Effector CD4-positive, alpha-beta T cell (primary cell): ENCODE measurements at places on chromosomes 7 and 10.

DNA sequence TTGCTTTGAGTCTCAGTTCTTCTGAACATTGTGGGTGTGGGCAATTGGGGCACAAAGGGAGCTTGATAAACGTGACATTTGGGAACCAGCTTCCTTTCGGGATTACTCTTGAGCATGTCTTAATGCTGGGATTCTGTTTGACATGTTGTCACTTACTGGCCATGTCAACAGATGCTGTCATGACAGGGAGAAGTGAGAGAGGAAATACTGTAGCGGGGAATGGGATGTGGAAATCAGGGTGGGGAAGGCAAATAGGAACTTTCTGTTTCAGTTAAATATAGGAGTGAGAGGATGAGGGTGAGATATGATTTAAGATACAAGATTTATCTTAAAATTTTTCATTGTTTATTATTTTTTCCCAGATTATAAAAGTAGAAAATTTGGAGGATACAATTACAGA, 83.9 kb downstream of the SEC23IP start:
- DNase-seq, result no peak

- no peak for DNase-seq
Measured at GRCh38 chr7:110557-111232, 81.7 kb upstream of the FAM20C start.

GRCh38 chr7:29955799-29956486, 33.7 kb downstream of the SCRN1 start:
- DNase-seq, result no peak

DNA sequence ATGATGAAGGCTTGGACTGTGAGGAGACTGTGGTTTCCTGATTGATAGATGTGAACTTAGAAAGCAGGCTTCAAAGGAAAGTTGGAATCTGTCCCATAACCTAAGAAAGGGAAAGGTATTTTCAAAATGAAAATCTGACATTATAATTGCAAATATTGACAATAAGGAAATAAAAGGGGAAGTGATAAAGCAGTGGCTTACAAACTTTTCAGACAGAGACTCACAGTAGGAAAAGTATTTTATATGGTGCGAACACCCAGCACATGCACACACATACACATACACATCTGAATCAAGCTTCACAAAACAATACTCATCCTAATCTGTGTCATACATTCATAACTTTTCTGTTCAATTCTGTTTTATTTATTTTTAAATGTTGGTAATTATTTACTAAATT, 4.8 kb downstream of the PON1 start:
- DNase-seq, result no peak

DNA sequence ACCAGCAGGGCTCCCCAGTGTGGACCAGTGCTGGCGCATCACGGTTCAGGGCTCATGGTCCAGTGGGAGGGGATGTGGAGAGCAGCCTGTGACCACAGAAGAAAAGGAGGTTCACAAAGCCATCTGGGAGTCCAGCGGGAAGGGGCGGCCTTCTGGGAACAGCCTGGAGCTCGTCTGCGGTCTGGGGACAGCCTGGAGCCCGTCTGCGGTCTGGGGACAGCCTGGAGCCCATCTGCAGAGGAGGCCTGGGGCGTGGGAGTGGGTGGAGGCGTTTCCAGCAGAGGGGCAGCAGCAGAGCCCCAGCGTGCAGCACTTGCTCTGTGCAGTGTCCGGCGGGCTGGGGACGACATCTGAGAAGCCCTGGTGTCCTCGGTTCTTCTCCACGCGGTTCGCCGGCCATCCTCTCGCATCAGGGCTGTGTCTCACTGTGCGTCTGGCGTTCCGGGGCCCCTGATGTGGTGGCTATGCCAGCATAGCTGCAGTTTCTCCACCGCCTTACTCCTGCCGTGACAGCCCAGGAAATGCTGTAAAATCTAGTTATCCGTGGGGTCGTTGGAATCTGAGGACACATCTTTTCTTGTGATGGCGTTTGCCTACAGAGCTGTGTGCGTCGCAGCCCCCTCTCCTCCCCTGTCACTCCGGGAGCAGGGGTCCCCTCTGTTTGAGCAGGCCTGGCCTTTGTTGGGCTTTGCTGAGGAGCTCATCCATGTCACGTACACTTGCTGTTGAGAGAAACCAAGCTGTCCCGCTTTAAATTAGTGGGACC, 104.6 kb downstream of the INPP5A start:
- DNase-seq, result no peak

DNA sequence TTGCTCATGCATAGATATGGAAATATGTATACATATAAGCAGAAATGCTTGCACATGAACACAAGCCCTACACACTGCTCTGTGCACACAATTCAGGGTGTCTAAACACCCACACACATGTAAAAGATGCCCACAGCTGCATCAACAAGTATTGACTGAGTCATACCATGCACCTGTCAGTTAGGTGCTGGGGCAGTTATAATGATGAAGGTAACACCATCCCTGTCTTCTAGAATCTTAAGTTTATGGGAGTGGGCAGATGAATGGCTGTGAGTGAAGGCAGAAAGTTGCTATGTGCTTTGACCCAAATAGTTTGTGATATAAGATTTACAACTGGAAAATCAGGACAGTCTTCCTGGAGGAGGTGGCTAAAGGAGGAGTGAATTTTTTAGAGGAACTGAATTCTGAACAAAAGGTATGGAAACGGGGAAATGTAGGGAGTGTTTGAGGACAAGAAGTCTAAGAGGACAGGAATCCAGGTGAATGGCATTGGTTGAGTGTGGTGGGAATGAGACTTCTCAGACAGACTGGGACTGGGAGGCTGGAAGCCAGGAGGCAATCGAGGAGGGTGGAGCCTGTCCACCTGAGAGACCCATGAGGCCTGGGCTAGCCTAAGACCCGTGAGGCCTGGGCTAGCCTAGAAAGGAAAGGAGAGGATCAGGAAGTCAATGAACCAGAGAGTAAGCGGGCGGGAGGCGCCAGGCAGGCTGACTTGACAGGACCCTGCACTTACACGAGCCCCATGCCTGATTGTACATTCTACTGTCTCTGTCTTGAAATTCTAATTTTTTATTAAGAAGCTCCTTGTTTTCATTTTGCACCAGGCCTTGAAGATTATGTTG, 20.7 kb downstream of the POLL start:
- no peak for DNase-seq

- no peak for DNase-seq
Measured at GRCh38 chr7:42495256-42495655, 258.2 kb upstream of the GLI3 start.

GRCh38 chr10:49070701-49071100, 44.6 kb downstream of the VSTM4 start:
- DNase-seq, result no peak

DNA sequence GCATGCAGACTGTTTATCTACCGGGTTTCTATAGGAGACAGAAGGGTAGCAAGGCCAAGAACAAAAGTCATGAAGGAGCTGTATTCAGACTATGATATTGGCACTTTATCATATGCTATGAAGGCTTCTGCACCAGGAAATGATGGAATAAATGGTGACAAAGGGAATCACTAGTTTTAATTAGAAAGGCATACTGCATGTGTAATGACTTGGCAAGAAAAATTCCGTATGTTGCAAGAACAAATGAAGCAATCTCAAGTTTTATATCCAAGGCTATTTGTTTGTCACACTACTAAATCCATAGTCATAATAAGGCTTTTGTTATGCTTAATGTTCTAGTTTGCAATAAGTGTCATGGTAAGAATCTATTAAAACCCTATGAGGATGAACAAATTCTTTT, 230.9 kb downstream of the ZEB1 start:
- no peak for DNase-seq

DNA sequence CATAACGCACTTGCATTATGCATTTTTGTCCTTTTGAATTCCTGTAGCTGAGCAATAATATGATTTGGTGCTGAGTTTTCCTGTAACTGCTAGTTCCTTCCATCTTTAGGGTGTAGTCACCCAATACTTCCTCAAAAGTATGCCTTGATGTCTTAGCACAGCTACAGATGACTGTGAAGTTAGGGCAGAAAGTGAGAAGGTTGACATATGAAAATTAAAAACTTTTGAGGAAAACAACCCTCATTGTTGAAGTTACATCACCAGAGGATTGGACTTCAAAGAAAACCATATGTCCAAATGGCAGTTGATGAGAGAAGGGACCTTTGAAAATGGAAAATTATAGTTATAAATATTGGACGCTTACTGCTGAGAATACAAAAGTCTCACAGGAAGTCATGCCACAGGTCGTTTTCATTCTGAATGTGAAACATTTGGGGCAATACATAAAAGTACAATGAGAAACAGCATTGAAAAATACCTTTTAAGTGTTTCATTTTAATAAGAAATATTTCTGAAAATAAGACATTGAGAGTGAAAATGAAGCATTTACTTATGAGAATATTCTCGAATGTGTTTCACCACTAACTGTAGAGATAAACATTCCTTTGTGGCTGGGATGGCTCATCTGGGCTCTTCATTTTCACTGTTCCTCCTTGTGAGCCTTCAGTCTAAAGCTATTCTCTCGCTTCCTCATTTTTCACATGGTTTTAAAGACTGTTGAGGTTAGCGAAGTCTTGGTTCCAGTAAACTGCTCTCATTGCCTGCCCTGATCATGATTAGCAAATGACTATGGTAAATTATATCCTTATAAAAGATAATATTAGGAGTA, 61.4 kb upstream of the NME8 start:
- no peak for DNase-seq

GRCh38 chr7:43655584-43655983, 72.7 kb downstream of the STK17A start:
- DNase-seq, result no peak

- no peak for DNase-seq
Measured at GRCh38 chr10:96208271-96208670, 63.1 kb downstream of the BLNK start.

DNA sequence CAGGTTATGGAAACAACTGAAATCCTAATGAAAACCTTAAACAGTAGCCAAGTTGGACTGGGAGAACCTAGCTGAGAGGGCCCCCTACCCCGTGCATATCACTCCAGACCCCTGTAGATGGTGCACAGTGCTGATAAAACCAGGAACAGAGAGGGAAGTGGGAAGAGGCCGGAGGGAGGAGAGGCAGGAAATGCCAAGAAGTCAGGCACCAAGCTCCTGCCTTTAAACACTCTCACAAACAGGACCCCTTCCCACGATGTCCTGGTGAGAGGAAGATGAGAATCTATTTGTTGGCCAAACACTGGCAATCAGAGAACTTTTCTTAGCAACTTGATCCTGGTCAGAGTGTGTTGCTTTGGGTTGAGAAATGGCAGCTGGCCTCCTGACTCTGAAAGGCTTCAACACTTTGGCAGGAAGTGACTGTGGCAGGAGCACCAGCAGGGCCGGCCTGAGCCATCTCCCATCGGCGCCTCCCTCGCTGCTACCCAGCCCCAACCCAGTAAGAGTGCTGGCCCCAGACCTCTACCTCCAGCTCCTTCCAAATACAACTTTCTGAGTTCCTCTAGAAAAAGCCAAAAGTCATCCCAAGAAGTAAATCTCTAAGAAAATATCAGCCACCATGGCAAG, 39.5 kb downstream of the GSDME start:
- DNase-seq, result no peak

- no peak for DNase-seq
Measured at GRCh38 chr10:4195213-4195612, 410.2 kb upstream of the KLF6 start.
